ENCODE measurements at places on chromosomes 12 and 14.

GRCh38 chr14:89958966-89959365 is 3.2 kb downstream of the TDP1 start:
- DNase-seq, result no peak

DNA sequence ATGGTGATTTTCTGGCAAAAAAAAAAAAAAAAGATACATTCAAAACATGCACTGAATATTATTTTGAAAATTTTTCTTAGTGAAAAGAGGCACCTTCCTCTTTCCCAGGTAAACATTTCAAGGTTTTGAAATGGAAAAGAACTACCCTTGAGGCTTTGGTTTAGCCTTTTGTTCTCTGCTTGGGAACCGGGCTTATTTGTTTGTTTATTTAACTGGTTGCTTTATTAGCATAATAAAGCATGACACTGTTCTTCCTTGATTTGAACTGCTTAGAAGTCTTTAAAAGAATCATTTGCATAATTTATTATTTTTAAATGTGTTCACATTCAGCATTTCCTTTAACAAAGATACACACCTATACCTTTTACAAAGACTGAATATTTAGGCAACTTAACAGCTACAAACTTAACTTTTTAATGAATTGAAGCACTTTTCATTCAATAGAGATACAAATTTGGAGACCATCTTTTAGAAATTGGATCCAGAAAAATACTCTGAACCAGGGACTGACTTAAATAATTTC is 174.5 kb downstream of the FBXL14 start:
- no peak for DNase-seq

DNA sequence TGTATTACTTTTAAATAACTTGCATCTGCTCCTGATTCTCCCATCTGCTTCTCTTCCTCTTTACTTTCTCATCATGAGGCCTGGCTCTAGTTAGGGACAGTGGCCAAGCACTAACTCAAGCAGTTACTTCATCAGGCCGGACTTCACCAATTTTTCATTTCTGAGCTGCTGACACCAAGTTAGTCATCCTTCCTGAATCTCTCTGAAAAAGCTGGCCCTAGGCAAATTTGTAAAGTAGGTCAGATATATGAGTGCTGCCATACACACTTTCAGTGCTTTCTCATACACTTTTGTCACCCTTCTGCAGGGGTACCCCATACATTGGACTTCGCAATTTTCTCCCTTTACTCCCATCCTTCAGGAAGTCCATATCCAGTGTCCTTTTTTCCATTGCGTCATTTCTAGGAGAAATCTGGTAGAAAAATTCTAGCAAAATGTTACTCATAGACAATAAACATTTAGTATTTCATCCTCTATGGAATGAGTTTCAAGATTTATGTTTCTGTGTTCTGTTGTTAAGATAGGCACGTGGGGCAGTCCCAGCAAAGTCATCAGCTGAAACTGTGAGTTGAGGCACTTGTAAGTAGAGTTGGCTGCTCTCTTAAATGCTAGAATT is 276.8 kb upstream of the TMPO start:
- DNase-seq, result peak; percentile 4

GRCh38 chr12:38386205-38386985 is 69.8 kb downstream of the ALG10B start:
- DNase-seq, result no peak

GRCh38 chr14:23173796-23174195 is 9.7 kb downstream of the SLC7A8 start:
- no peak for DNase-seq

DNA sequence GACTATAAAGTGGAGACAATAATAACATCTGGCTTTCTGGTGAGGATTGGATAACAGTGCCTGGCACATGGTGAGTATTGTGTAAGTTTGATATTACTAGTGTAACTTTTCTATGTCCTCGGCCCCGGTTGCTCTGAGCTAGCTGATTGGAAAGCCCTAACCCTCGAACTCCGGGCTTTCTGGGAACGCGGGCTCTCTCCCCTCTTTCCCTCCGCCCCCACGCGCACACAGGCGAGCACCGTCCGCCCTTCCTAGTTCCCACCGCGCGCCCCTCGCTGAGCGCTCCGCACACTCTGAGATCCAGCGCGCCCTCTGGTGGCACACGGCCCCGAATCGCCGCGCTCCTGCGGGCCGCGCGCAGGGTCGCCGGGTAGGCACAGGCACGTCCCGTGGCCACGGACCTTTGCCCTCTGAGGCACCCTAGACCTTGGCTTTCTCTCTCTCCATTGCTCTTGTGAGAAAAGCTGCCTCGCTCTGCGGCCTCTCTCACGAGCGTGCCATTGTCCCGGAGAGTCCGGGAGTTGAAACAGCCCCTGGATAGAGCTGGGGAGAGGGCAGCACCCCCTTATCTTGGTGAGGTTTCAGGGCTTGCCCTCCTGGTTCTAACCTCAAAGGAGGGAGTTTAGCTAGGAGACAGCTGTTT is 23.2 kb upstream of the ESRRB start:
- no peak for DNase-seq

DNA sequence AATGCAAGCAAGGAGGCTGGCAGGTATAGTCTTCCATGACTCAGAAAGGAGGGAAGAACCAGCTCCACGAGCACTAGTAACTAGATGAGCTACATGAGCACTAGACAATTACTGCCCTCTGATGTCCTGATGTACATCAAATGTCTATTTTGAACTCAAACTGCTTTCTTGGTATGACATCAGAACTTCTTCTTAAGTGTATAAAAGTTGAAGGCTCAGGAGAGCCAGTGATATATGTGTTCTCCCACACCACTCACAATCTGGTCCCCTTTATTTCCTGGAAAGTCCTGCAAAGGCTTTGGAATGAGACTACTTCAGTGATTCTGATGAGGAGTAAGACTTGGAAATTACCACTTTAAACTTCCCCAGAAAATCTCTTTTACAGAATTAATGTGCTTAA is 18.5 kb upstream of the DHRS7 start:
- no peak for DNase-seq

DNA sequence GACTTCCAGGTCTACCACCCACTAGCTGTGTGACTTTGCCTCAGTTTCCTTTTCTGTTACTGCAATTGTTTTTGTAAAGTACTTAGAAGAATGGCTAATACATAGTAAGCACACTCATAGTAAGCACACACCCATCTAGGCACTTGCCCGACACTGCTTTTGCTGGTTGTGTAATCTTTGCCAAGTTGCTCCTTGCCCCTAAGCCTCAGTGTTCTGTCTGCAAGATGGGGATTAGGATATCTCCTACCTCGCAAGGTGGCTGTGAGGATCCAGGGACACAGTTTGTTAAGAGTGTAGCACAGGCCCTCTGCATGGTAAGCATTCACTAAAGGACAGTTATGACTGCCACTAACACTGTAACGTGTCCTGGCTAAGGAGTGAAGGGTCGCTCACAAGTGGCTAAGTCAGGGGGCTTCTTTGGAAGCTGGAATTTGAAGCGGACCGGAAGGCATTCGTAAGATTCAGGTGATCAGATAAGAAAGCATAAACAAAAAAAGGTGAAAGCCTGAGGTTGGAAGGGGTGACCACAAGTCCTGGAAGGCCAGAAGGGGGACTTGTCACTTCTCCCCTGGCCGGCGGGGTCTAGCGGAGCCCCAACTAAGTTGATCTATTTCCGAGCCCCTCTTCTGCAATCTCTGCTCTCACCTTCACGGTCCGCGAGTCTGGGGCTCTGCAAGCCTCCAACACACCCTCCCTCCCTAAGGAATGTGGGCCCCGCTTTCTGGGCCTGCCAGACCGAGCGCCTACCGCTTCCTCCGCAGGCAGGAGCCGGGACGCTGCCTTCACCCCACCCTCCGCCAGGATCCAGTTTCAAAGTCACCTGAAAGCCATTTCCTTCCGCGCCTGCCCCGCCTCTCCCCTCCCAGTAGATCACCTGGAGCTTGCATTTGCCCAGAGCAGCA is 1.5 kb upstream of the PLEKHG3 start:
- no peak for DNase-seq

- peak; percentile 32 for DNase-seq
These were observed 40.9 kb downstream of the TSHR start for GRCh38 chr14:80996049-80996901.

DNA sequence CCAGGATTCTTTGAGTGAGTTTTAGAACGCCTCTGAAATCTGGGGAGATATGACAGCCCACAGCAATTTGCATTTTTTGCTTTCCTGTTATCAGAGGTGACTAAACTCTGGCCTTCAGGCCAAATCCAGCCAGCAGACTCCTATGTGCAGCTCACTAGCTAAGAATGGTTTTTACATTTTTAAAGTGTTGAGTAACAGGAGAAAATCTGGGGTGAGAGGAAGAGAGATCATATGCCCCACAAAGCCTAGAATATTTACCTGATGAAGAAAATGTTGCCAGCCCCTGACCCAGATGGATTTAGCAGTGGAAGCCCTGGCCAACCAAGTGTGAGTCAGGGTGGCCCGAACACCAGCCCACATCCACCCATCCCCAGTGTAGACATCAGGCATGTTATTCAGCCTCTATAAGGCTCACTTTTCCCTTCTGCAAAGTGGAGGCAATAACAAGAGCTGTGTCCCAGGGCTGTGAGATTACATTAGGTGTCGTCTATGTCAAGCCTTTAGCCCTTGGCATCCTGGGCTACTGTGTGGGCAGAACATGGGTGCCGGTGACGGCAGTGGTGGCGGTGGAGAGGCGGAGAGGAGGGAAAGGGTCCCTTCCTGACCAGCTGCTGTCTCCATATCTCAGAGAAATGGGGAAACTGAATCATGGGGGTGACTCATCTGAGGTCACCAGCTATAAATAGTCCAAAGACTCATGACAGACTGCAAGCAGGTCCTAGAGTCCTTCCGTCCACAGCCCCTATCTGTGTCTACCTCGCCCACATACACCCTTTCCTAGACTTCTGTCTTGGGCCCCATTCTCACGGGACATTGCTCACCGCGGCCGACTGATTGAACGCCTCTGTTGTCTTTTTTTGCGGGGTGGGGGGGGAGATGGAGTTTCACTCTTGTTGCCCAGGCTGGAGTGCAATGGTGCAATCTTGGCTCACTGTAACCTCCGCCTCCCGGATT is 32.6 kb upstream of the CD9 start:
- DNase-seq, result peak; percentile 86

DNA sequence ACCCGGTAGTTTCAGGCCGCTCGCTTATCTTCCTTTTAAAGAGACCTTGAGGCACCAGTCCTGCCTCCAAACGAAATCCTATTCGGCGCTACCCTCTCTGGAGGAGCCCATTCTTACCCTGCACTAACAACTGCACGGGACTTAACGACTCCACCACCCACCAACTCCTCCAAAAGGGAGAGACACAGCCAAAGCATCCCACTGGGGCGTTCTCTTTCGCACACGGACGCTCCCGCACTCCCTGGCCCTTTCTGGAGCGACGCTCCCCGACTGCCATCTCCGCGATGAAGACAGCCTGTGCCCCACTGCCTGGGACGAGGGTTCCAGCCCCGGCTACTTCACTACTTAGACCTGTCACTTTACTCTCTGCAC is 650 bp downstream of the GALC start:
- DNase-seq, result no peak

DNA sequence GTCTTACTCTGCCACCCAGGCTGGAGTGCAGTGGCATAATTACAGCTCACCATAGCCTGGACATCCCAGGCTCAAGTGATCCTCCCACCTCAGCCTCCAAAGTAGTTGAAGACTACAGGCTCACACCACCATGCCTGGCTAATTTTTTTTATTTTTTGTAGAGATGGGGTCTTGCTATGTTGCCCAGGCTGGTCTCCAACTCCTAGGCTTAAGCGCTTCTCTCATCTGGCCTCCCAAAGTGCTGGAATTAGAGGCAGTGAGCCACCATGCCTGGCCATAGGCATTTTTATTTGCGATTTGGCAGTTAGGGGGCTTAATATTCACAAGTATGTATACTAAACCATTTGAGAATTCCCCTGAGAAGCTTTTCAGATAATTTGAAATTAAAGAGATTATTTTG is 19.1 kb downstream of the PNMA1 start:
- DNase-seq, result no peak

GRCh38 chr12:29164477-29165393 is 15.7 kb downstream of the FAR2 start:
- peak; percentile 66 for DNase-seq

GRCh38 chr12:20629414-20630156 is 65.5 kb upstream of the SLCO1C1 start:
- no peak for DNase-seq

DNA sequence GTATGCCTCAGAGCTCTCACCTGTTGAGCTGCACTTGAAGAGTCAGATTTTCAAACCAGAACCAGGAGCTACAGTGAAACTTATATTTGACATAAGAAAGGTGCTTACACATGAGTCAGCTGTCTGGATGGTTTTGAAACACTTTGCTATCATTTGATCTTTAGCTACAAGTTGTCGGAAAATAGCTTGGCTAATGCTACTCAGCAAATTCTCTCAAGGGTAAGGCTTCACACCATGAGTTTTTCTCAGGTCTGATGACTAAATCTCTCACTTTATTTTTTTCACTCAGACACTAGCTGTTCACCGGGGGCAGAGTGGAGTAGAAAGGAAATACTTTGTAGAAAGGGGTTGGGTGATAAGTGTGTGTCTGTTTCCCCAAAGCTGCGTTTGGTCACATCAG is 171.8 kb downstream of the FLRT2 start:
- no peak for DNase-seq

DNA sequence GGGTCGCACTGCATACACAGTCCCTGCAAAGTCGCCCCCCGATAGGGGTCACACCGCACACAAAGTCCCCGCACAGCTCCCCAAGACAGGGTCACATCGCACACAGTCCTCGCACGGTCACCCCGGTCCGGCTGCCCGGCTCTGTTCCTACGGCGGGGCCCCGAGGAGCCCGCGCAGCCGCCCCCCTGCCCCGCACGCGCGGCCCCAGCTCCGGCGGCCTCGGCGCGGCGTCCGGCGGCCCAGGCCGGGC is 300 bp downstream of the SSH1 start:
- no peak for DNase-seq

GRCh38 chr12:14846042-14846587 is 2.8 kb upstream of the ART4 start:
- DNase-seq, result no peak

DNA sequence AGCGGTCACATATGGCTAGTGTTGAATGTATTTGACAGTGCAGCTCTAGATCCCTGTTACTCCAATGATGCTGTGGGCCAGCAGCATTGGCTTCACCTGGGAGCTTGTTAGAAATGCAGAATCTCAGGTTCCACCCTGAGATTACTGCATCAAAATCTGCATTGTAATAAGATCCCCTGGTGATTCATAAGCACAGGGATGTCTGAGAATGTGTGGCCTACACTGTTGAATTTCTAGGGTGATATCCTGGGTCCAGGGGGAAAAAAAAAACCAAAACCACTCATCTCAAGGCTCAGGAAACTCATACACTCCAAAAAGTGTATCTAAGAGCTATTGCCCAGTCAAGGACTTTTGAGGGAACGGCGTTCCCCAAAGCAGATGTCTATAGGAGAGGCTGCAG is 196.8 kb downstream of the PPM1H start:
- DNase-seq, result no peak

GRCh38 chr12:6899427-6899826 is 5.2 kb upstream of the LRRC23 start:
- no peak for DNase-seq
